ENCODE measurements at places on chromosomes 6 and 20. TPM values are rescaled to one million over a fixed set of nuclear protein-coding genes. Genes with fewer than 3 reads are reported as not detected.

DNA sequence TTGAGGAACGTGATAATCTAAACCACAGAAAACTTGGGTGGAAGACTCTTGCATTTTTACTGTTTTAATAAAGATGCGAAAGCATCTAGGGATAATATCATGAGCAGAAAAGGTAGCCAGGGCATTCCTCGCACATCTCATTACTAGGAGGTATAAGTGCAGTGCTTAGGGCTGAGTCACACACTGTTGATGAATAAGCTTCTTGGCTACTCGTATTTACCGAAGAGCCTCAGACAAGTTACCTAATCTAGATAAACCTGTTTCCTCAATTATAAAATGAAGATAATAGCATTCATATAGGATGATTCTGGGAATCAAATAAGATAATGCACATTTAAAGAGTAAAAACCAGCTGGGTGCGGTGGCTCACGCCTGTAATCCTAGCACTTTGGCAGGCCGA is 780 bp upstream of the KIAA0319 start:
- peak; percentile 24 for DNase-seq

GRCh38 chr6:81735756-81736380 is 16.6 kb downstream of the TENT5A start:
- peak; percentile 50 for DNase-seq

- no peak for DNase-seq
Observed at GRCh38 chr6:13463941-13464340, 23.5 kb downstream of the GFOD1 start.

Gene EFCAB8
- not detected for total RNA-seq

DNA sequence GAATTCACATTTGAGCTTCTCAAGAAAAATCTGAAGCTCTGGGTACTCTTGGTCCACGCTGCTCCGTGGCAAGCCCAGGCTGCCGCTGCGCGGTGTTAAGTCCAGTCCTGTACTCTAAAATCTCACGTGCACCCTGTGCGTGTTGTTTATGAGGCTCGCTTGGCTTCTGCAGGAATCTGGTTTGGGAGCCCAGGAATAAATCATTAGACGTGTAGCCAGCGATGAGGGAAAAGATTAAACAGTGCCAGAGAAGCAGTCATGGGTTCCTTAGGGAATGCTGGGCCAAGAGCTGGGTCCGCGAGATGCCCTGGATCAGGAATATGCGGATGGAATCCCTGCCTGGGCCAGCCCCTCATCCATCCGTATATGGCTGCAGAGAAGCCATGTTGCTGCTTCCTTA is 87.3 kb downstream of the KCNB1 start:
- DNase-seq = peak; percentile 45

DNA sequence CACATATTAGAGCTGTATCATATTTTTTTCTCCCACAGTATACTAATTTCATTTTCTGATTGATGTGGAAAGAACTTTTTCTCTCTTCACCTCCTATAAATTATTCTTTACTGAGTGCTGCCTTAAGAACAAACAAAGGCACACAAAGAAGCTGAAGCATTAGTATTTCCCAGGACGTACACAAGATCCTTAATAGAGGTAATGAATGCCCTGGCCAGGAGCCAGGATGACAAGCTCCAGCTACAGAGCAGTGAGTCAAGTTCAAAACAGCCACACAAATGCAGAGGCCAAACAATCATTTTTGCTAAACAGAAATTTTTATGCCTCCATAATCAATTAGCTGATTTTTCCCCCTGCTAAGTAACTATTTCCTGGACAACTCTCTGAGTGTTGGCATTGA is 639.6 kb downstream of the EPHA7 start:
- peak; percentile 7 for DNase-seq

Gene GTPBP2
- 88.3 TPM for total RNA-seq

DNA sequence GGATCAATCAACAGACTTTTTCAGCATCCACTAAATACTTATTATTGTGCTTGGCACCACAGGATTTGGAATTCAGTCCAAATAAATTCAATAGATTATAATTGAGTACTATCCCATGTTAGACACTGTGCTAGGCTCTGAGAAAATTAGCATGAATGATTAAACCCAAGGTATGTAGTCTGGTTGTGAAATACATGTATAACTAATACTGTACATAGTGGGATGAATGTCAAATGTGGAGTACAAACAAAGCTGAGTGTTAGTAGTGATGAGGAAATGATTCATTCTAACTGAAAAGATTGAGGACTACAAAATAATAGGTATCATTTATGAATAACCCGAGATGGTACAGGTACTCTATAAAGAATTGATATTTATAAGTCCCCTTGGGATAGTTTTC is 111.9 kb upstream of the FLRT3 start:
- peak; percentile 43 for DNase-seq

DNA sequence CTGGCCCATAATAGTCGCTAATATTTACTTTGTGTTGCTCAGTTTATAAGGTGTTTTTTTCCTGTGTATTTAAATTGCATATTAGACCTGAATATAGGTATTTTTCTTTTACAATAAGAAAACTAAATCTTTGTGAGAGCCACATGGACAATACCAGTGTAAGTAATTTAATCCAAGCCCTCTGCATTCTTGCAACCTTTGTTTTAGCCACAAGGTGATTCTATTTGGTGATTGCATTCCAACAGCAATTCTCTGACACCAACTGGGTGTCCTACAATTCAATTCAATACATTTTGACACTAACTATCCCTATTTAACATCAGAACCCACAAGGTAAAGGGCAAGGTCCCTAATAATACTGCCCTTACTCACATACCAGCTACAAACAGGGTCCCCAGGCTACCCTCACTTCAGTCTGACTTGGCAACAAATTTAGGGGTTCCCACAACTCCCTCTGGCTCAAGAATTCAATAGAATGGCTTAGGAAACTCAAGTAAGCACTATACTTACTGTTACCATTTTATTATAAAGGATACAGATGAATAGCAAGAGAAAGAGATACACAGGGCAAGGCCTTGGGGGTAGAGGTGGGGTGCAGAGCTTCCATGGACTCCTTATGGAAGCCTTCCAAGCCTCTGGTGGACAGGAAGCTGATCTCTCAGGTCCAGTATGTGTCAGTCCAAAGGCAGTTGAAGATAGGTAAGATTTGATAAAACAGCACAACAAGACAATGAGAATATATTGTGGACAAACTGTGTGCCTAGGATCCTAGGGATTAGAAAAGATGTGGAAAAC is 169.3 kb downstream of the CD83 start:
- DNase-seq = peak; percentile 16

GRCh38 chr20:53263554-53264438 is 291.6 kb downstream of the TSHZ2 start:
- DNase-seq = no peak

GRCh38 chr6:71252960-71253359 is 35.7 kb upstream of the OGFRL1 start:
- no peak for DNase-seq

DNA sequence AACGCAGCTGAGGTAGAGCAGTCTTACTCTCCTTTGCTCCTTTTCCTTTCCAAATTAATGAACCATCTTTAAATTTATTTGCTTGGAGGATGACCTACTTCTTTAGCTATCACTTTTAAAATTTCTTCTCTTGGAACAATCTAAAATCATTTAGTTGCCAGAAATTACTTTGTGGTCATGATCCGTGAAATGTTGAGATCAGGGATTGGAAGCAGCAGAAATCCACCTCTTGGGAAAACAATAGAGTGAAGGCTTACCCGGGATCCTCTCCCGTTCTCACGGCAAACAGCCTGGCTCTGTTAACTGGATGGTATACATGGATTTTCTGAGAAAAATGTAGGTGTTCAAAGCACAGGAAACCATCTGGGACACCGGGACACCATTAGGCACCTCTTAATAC is 7.7 kb downstream of the AKAP12 start:
- DNase-seq = no peak

- DNase-seq = no peak
Observed at GRCh38 chr6:34575326-34575725, 19.2 kb upstream of the SPDEF start.

Gene HNF4A
- not detected for total RNA-seq

GRCh38 chr20:57593134-57593886 is 26.9 kb downstream of the ZBP1 start:
- no peak for DNase-seq

- peak; percentile 51 for DNase-seq
Observed at GRCh38 chr6:53322188-53323029, 26.3 kb downstream of the ELOVL5 start.

Gene FAM120B
- total RNA-seq = 17.1 TPM

DNA sequence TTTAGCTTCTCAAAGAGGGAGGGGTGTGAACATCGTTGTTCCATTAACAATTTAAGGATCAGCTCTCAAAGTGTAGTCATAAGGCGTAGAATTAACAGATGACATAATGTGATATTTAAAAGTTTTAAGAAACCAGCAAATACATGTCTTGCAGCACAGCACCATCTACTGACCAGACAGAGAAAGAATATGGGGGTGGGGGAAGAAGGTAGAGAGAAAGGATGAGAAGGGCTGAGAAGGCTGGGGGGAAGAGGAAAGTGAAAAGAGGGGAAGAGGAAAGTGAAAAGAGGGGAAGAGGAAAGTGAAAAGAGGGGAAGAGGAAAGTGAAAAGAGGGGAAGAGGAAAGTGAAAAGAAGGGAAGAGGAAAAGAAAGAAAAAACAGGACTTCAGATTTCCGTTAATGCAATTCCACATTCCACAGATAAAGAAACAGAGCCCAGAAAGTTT is 80.9 kb downstream of the HAO1 start:
- DNase-seq = peak; percentile 79

GRCh38 chr20:59246691-59247400 is 53.6 kb upstream of the EDN3 start:
- no peak for DNase-seq

Gene VWA7
- total RNA-seq = 0.54 TPM
